ENCODE measurements at places on chromosomes 12 and 14.

DNA sequence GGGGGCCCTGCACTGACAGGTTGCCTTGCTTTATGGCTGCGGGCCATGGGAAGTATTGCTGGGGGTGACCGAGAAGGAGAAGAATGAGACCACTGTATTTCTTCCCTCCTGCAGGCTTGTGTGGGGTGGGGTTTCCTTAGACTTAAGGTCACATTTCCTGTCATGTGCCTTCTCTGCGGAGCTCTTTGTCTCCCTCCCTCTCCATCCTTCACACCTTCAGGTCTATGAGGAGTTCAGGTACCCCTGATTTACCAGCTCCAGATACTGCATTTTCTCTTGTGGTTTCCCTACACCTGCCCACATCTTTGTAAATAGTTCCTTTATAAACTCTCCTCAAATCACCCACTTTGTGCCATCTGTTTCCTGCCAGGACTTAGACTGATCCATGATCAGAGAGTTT is 3.6 kb downstream of the FNTB start:
- H3K4me1 ChIP-seq = 0 out of 2 replicates have a peak, but pooled peaks cover 2% of the 10 kb centered on the region
- no peak for DNase-seq
- H3K27ac ChIP-seq = no peak overlapping the region
- no peak overlapping the region for H3K4me3 ChIP-seq
- H3K36me3 ChIP-seq = peaks cover 3% of the 10 kb centered on the region

DNA sequence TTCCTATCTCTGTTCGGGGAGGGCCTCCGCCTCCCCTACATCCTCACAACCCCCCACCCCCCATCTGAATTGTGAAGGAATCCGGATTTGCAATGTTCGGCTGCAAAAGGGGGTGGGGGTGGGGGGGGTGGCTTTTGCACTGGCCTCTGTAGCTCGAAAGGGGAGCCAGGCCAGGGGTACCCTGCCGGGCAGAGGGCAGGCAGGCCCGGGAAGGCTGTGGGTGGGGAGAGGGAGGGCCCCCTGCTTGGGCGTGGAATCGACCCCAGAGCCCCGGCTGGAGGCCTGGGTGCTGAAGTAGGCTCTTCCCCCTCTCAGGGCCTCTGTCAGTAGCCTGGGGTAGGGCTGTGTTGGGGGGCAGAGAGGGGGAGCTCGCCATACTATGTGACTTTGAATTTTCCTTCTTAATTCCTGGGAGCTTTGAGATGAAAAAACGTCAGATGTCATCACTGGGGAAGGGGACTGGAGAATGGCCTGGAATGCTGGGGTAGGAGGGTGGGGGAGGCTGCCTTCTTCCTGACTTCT is 1.1 kb downstream of the LRP1 start:
- H3K4me3 ChIP-seq = peak overlapping the region; percentile 86
- peak; percentile 60 for DNase-seq
- peaks cover 3% of the 10 kb centered on the region for H3K36me3 ChIP-seq
- peaks cover 29% of the 10 kb centered on the region for H3K4me1 ChIP-seq
- H3K27me3 ChIP-seq = no peaks in the 10 kb centered on the region
- no peak overlapping the region for H3K27ac ChIP-seq

DNA sequence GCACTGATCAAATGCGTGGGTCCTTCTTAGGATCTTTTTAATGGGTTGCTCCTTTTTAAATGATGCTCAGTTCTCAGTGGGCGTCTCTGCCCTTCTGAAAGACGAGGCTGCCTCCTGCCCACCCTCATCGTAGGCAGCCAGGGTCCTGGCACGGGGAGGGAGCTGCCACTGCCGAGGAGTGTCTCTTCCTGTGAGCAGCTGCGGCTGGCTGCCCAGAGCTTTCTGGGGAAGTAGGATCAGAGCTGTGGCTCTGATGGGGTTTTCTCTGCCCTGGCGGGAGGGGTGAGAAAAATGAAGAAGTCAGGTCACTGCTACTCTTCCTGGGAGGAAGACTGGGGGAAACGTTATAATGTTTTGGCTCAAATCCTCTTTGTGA is 31.1 kb upstream of the BEGAIN start:
- no peaks in the 10 kb centered on the region for H3K27me3 ChIP-seq
- H3K4me1 ChIP-seq = peaks cover 2% of the 10 kb centered on the region
- no peak for DNase-seq
- H3K27ac ChIP-seq = no peak overlapping the region
- no peaks in the 10 kb centered on the region for H3K36me3 ChIP-seq

GRCh38 chr12:20494851-20495250 is 126.5 kb downstream of the PDE3A start:
- no peak overlapping the region for H3K4me3 ChIP-seq
- no peak for DNase-seq
- no peaks in the 10 kb centered on the region for H3K36me3 ChIP-seq
- no peaks in the 10 kb centered on the region for H3K27me3 ChIP-seq
- no peak overlapping the region for H3K27ac ChIP-seq
- peaks cover 3% of the 10 kb centered on the region for H3K4me1 ChIP-seq

DNA sequence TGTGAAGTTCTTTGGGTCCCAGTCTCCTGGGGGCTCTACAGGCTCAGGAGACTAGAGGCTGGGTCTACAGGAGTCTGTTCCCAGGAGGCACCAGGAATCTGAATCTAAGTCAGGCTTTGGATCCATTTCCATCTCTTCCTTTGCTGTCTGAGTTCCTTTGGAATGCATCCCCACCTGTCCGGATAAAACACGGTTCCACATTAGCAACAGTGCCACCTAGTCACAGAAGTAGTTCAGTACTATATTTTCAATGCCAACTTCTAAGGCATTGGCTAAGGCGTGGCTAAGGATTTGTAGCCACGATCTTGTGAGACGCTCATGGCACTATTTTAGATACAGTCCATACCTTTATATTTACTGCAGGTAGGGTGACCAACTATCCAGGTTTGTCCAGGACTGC is 15.1 kb downstream of the ZC2HC1C start:
- no peak for DNase-seq
- no peak overlapping the region for H3K4me3 ChIP-seq
- H3K4me1 ChIP-seq = no peaks in the 10 kb centered on the region
- no peak overlapping the region for H3K27ac ChIP-seq
- H3K36me3 ChIP-seq = peaks cover 9% of the 10 kb centered on the region
- no peaks in the 10 kb centered on the region for H3K27me3 ChIP-seq
